Activated T-cell treated with anti-CD3 and anti-CD28 coated beads, Interleukin-2, amount 50 U/mL, for 24 hours (primary cell): ENCODE measurements at places on chromosomes 1 and 21.
A peak's percentile ranks its signal among the peaks of the same experiment; 100 is the strongest.

GRCh38 chr1:111615870-111616715, 3.5 kb upstream of the RAP1A start:
- DNase-seq = peak; percentile 44

DNA sequence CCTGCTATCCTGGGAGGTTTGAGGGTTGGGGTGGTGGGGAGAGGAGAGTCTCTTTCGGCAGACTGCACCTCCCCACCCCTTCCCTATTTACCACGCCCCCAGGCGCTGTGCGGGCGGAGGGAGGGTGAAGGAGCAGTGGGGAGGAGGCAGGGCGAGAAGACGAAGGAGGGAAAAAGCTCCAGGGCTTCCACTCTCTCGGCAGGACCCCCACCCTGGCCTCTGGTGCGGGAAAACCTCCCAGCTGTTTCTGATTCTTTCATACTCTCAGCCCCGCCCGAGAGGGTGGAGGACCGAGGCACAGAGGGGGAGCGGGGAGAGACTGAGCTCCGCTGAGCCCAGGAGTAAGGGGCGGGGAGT, 866 bp upstream of the WNT2B start:
- peak; percentile 54 for DNase-seq

DNA sequence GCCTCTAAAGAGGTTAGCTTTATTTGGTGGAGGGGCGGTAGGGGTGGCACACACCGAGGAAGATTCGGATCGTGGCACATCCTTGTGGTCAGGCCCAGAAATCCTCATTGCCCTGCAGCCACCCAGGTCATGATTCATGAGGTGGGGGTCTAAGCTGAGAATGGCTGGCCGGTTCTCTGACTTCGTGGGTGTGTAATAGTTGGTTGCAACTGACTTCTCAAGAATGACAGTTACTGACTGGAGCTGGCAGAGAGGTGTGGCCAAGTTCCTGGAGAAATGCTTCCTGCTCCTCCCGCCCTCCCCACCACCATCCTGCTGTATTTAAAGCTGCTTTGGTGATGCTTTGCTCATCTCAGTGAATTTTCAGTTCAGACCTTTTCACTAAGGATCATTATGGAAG, 198.6 kb downstream of the KIF26B start:
- no peak for DNase-seq

DNA sequence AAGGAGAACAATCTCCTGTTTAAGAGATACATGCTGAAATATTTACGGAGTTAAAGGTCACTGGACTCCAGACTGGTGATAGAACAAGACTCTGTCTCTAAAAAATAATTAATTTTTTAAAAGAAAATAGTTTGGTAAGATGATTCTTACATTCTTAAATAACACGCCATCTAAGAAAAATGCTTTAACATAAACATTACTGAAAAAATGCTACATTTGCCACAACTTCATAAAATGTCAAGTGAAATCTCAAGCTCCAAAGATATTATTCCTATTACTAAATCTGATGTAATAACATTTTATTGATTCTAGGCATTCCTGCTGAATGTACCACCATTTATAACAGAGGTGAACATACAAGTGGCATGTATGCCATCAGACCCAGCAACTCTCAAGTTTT, 4.1 kb downstream of the ANGPTL3 start:
- no peak for DNase-seq

DNA sequence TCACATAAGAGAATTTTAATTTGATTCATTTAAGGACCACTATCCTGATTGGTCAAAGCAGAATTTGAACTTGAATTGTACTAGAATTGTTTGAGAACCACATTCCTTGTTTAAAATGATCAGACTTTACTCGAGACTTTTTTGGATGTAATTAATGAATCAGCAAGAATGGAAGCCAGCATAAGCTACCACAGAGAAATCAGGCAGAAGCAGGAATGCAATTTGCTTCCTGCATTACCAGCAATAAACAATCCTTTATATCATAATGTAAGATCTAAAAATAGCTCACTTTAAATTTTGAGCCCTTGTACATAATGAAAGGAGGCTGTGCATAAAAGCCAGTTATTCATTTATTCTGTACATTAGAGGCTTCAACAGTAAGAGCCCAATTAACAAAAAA, 119.8 kb upstream of the BACE2 start:
- no peak for DNase-seq

DNA sequence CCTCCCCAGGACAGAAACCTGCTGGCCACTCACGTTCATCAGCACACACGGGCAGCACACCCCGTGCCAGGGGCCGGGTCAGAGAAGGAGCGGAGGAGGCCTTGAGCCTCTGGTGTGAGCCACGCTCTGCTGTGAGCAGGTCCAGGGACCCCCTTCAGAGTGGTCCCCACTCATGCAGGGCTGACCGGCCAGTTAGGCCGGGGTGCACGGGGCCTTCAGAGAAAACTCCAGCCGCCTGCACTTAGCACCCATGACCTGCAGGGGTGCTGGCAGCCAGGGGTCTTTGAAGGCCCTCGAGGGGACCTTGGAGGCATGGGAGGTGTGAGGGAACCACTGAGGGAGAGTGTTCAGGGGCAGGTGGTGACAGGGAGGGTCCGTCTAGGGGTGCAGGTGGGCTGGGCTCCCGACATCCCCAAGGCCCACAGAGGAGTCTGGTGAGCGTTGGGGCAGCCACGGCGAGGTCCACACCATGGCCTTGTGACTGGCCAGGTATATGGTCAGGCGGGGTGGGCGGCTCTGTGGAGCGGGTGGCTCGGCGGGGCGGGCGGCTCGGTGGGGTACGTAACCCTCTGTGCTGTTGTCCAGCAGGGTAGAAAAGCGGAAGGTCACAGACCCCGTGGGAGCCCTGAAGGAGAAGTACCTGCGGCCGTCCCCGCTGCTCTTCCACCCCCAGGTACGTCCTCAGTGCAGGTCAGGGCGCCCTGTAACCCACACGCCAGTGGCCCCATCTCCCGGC, 40.3 kb upstream of the ARHGEF16 start:
- DNase-seq = no peak

DNA sequence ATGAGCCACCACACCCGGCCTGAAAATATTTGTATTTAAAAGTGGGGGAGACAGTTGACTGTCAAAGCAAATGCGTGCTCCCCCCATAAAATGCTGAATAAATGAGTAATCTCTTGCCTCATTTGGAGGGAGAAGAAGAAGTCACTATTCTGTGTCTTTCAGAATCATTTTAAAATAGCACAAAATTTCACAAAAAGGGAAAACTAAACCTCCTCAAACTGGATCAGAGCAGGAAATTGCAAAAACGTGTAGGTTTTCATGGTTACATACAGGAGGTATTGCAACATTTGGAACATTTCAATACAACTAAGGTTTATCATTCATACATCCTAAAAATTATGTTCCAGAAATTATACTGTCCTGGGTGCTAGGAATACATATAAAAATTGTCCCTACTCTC, 13.6 kb downstream of the MTF1 start:
- no peak for DNase-seq

- DNase-seq = no peak
These were observed 65.7 kb downstream of the SETD4 start for GRCh38 chr21:35994613-35995012.

DNA sequence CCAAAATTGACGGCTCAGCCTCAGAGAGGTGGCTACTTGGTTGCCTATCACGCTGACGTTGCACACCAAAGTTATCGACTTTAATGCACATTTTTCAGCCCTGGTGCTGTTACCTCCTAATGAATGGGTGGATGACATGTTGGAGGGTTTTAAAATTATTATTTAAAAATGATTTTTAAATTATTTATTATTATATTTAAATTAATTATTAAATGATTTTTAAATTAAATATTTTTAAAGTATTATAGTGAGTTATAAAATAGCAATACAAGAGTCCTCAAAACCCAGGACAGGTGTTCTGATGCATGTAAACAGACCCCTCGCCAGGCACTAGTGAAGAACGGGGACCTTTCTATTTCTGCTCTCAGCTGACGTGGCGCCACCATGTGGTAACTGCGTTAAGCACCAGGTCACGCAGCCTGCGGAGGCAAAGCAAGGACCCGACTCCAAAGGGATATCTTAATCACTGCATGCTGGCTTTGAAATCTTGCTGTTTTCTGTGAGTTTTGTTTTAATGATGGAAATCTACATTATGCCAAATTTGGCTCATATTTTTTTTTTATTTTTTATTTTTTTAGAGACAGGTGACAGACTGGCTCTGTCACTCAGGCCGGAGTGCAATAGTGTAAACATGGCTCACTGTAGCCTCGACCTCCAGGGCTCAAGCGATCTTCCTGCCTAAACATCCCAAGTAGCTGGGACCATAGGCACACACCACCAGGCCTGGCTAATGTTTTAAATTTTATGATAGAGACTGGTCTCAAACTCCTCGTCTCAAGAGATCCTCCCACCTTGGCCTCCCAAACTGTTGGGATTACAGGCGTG, 22.6 kb downstream of the CASP9 start:
- DNase-seq = peak; percentile 59

DNA sequence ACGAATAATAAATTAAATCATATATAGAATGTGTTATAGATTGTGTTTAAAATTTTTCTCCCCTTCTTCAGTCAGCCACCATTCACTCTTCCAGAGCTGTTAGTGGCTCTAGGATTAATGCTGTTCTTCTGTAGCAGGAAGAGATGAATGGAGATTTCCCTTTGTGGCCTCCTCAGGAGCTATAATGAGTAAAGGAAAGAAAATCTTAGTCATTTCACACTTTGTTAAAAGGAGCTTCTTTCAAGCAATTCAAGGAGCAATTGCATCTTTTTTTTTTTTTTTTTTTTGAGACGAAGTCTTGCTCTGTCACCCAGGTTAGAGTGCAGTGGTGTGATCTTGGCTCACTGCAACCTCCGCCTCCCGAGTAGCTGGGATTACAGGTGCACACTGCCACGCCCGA, 23.7 kb upstream of the TMCO2 start:
- DNase-seq = no peak

- no peak for DNase-seq
These were observed 33.2 kb downstream of the MSTO1 start for GRCh38 chr1:155643230-155643629.

GRCh38 chr1:116933606-116934515, 24.1 kb downstream of the PTGFRN start:
- no peak for DNase-seq

DNA sequence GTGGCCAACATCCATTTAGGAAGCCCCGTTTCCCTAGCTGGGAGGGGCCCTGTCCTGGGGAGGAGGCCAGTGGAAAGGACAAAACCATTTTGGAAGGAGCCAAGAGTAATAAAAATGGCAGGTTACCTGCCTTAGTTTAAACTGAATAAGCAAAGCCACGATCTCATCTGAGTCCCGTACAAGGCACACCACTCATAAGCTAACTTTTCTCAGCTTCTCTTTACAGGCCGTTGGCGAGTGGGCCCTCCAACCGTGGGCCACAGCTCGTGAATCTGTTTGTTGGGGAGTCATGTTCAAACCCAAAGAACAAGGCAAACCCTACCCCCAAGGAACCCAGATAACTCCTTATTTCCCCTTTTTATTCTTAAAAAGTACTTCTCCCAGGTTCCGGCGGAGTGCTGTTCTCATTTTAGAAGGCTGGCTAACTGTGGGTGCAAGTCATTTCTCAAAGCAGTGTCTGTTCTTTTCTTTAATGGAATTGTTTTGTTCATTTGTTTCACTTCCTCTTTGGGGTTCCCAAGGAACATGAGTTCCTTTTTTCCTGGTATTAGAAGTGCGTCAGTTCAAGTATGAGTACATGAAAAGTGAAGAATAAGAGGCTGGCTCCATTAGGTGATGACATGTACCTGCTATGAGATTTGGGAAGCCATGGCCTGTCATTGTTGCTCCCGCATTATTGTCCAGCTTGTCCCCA, 89.0 kb downstream of the PSMG1 start:
- no peak for DNase-seq

DNA sequence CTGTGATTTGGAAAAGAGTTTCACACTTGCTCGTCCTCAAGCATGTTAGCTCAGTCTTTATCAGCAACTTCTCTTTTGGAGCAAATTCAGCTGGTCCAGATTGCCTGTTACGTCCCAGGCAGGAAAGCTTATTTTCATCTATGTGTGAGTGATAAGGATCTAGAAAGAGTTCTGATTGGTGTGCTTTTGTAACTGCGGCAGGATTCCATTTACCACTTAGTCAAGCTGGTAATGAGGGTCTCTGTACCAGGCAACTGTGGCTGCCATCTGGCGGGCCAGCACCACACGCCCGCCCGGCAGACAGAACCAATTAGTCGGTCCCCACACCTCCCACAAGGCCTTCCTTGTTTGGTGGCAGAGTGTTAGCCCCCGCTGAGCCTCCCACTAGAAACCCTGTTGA, 21.0 kb downstream of the C1orf87 start:
- no peak for DNase-seq

GRCh38 chr1:108521990-108522393, 37.9 kb upstream of the EEIG2 start:
- no peak for DNase-seq

DNA sequence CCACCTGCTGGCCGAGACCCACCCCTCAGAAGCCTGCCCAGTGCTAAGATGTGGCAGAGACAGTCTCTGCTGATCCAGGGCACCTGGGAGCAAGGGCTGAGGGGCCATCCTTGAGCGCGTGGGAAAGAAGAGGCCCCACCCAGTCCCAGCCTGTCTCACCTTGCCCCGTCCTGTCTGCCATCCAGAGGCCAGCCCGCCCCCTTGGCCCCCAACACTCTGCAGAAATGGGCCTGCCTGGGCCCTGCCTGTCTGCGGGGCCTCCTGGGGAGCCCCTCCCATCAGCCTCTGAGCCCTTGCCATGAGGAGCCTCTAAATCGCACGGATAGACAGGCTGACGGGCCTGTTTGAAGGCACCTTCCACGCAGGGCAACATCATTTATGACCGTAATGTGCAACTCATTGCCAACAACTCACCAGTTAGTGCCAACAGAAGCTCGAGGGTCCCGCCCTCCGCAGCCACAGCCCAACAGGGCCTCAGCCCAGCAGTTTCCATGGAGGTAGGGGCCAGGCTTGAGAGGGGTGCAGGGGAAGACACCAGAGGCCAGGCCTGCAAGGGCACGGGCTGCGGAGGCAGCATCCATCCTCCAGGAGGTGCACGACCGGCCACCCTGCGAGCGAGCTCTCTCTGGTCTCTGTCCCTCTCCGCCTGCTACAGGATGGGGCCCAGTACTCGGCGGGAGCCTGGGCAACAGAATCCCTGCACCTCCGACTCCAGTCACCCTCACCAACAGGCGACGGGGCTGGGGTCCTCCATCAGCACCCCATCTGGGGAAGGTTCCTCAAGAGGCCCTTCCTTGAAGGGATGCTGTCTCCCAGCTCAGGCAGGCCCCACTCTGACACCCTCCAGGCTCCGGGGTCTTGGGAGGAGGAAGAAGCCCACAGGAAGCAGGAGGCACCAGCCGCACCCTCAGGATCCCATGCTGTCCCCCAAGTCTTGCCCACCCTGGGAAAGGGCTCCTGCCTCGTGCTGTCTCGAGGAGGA, 78.0 kb downstream of the MEGF6 start:
- DNase-seq = no peak
